Osteoblast (primary cell): ENCODE measurements at places on chromosomes 6 and 20.

- DNase-seq = no peak
These were observed 77.5 kb upstream of the GJE1 start for GRCh38 chr6:142055219-142055618.

- no peak for DNase-seq
These were observed 45.7 kb upstream of the B4GALT5 start for GRCh38 chr20:49759266-49759950.

- DNase-seq = no peak
These were observed 28.1 kb downstream of the HM13 start for GRCh38 chr20:31542201-31542842.

DNA sequence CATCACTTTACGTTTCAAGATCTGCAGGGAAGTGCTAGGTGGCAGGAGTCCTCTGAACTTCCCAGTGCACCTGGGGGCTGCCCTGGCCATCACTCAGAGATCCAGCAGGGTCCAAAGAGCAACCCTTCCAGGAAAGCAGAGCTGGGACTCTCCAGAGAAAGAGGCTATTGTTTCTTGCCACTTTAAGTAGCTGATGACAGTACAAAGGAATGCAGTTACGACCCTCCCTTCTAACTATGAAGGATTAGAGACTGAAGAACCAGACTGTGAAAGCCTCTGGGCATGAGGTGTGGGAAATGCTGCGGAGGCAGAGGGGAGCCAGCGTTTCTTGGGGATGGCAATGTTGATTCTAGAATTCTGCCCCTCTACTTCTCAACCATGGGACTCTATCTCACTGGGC, 189.1 kb upstream of the SUPT3H start:
- DNase-seq = no peak

DNA sequence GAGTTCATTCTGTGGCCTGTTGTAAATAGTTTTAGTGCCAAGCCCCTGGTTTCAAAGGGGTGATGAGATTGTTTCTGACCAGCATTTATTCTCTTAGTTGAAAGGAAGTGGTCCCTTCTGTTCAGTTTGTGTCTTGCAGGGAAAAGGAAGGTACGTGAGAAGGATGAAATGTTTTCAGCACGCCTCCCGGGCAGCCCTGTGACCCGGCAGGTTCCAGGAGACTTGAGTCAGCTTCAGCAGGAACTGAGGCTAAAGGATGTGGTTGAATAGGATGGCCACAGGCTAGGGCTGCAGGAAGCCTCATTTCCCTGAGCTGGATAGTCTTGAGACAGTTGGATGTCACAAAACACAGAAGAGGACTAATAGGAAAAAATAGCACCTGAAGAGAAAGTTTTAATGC, 132.4 kb upstream of the SYNDIG1 start:
- DNase-seq = no peak

DNA sequence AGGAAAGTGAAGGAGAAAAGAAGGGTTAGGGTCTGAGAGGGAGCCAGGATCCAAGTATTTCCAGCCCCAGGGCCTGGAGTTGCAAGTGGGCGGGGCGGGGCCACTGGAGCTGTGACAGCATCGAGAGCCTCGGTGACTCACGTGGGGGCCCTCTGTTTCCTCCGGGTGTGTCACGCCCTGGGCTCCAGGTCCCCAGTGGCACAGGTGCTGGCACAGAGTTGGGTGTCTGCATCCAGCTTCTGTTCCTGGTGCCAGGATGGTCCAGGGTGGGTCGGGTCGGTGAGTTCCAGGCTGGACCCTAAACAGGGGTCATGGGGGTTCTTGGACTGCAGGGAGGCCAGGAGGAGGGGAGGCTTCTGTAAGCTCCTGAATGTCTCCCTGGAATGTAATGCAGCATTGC, 16.7 kb downstream of the RAET1L start:
- no peak for DNase-seq

DNA sequence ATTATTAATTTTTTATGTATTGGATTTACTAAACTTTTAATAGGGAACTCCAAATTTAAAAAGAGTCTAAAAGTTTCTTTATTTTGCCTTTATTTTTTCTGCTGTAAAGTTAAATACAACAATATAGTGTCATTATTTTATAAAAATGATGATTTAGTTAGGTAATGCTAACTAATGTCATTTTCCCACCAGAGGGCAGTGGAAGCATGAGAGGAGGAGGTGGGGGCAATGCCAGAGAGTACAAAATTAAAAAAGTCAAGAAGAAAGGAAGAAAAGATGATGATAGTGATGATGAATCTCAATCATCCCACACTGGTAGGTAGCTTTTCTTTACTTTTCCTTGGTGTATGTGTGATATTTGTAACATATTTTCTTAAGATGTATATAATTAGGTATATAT, 20.2 kb upstream of the FHL5 start:
- no peak for DNase-seq

- DNase-seq = no peak
These were observed 28.7 kb downstream of the RNF144B start for GRCh38 chr6:18415671-18416340.

DNA sequence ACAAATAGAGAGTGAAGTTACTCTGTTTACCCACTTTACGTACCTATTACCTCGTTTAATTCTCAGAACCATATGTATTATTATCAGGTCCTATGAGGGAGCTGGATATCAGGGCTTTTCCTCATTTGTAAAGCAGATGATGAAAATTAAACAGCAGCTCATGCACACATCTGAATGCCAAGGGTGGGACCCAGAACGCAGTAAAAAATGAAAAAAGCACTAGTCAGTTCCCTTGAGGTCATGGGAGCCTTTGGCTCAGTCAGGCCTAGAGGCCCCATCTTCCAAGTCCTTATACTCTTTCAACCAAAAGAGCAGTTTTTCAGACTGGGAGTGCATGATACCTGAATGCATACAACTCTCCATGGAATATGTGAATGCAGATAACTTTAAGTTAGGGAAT, 23.0 kb downstream of the B3GAT2 start:
- no peak for DNase-seq

DNA sequence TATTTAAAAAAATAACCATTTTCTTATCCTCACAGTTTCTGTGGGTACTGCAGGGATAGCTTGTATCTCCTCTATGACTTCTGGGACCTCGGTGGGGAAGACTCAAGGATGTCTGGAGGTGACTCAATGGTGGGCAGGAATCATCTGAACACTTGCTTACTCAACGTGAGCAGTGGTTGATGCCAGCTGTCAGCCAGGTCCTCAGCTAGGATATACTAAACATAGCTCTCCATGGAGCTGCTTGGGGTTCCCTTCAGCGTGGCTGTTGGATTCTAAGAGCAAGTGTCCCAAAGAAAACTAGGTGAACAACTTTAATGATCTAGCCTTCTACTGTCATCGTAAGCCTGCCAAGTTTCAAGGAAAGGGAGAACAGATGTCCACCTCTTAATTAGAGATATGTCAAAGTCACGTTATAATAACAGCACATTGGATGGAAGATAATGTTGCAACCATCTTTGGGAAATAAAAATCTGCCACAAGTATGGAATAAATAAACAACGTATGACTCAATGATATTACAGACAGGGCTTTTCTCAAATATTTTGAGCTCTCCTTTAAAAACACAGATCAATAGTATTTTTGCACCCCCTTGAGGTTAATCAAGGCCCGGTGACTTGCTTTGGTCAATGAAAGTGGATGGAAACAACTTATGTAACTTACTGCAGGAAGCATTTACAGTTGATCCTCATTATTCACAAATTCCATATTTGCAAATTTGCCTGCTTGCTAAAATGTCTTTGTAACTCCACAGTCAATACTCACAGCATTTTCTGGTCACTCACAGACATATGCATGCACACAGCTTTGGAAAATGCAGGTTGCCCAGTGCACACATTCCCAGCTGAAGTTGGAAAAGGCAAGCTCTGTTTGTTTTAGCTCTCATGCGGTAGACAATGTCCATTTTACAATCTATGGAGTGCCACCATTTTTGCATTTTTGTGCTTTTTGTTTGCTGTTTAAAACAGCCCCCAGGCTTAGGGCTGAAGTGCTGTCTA, 6.6 kb upstream of the HEBP2 start:
- no peak for DNase-seq

DNA sequence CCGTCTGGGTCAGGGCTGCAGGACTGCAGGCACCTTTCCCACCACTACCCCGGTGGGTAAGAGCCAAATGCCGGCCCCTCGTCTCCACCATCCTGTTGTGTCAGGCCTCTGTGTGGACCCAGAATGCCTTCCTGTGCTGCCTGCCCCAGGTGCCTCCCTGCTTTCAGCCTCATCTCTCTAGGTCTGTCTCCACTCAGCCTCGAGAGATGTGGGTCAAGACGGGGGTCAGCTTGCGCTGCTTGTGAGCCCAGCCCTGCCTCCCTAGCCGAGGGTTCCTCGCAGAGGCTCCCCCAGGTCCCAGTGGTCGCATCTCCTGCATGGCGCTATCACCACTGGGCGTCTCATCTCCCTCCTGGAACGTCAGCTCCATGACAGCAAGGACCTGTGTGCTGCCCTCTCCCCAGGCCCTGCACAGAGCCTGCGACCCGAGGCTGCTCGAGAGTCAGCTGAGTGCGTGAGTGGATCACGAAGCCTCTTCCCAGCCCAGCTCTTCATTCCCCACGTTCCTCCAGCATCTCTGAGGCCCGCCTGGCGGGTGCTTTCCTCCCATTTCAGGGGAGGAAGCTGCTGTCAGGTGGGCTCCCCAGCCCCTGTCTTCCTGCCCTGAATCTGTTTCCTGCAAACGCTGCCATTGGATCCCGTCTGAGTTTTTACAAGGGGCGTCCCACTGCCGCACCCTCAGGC, 38.7 kb upstream of the ZBP1 start:
- DNase-seq = peak; percentile 87

DNA sequence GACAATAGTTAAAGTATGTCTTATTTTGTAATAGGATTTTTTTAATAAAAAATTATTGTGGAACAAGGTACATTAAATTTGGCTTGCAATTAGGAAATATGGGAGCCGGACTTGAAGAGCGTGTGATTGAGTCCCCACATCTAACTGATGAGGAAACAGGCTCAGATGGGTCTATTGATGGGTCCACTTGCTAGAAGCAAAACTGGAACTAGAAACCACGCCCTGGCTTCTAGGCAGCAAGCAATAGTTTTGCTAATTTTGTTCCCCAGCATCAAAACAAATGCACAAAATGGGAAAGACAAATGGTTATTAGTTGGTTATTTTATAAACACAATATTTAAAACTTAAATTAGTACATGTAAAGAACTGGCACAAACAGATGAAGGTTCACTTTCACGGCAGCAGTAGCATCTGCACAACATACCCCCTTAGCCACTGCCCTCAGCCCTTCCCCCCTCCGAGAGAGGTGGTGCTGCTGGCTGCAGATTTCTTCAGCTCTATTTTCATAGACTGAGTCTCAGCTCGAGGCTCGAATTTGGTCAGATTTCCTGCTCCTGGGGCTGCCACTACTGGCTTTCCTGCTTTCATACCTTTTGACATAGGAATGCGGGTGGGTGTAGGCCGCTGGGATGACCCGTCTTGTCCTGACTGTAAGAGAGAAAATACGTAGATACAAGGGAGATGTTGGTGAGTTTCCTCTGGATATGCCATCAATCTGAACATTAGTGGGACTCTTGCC, 23.8 kb upstream of the TMEM30A start:
- DNase-seq = no peak

DNA sequence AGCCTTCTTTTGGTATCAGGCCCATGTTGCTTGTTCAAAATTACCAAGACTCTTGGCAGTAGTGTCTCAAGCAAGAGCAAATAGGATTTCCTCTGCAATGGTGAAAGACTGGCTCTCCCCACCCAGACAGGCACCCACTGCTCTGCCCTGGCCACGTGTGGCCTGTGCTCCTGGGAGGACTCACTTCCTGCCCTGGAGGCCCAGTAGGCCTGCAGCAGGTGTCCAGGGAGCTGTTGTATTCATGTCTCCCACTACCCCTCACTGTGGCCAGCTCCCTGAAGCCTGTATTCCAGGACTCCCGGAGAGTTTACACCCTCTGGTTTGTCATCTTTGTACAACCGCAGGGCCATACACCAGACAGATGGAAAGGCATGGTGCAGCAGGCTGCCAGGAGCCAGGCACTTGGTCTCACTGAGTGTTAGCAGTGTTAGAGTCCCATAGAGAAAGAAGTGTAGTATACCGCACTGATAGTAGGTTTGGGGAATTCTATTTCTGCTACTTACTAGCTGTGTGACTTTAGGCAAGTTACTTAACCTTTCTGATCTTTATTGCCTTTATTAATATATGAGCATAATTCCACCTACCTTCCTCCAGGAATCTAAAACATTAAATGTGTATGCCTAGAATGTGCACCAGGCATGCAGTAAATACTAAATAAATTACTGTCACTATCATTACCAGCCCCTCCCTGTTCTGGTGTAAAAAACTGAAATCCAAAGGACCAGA, 159.7 kb downstream of the TMEM242 start:
- no peak for DNase-seq
